ENCODE measurements at places on chromosomes 2 and 18.

- no peak for DNase-seq
Measured at GRCh38 chr2:241903121-241904010, 33.8 kb downstream of the RTP5 start.

GRCh38 chr2:66815886-66816285 is 381.0 kb downstream of the MEIS1 start:
- DNase-seq, result no peak

GRCh38 chr18:65725251-65726050 is 25.4 kb upstream of the CDH7 start:
- DNase-seq, result no peak

DNA sequence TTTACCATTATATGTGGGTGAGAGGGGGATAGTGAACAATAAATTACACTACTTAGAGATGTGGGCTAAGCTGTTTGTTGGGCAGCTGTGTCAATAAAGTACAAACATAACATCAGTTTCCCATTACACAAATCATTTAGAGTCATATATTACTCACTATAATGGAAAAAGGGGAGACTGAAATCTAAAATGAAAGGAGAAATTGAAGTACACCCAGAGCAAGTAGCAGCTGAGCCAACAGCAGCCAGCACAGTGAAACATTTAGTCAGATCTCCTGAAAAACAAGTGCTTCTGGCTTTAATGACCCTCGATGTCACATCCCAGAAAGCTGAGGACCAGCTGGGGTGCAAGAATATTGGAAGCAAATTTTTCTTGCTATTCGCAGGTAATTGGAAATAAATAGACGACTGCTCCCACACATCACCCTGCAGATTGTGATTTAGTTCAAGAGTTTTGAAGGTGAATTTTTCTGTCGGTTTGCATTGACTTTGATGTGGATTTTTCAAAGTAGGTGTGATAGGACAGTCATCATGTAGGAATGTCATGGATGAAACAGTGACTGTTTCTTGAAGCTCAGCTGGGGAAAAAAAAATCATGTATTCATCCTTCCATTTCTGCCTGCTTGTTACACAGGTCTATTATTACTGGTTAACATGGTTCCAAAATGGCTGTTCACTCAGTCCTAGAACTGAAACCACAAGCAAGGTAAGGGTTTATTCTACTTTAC is 1607.3 kb upstream of the CELF4 start:
- DNase-seq, result no peak

GRCh38 chr2:49026706-49027105 is 127.6 kb downstream of the FSHR start:
- DNase-seq, result no peak

- no peak for DNase-seq
Measured at GRCh38 chr2:6564326-6564725, 301.4 kb downstream of the CMPK2 start.

DNA sequence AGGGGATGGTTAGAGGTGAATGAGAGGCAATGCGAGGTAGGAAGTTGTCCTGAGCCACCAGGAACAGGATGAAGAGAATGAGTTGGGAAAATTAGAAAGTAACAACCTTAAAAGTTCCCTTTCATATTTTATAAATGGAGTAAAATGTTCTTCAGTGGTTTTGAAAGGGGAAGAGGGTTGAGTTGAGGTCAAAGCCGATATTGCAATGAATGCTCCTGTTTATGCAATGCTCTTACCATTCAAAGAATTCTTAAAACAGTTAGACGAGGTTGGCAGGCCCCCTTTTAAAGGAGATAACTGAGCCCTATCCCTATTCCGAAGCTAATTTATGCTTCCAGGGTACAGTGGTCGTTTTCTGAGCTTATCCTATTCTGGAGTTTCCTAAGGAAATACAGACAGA is 2110.3 kb upstream of the CELF4 start:
- DNase-seq, result peak; percentile 86

- no peak for DNase-seq
Measured at GRCh38 chr18:2687390-2688001, 32.0 kb downstream of the SMCHD1 start.

DNA sequence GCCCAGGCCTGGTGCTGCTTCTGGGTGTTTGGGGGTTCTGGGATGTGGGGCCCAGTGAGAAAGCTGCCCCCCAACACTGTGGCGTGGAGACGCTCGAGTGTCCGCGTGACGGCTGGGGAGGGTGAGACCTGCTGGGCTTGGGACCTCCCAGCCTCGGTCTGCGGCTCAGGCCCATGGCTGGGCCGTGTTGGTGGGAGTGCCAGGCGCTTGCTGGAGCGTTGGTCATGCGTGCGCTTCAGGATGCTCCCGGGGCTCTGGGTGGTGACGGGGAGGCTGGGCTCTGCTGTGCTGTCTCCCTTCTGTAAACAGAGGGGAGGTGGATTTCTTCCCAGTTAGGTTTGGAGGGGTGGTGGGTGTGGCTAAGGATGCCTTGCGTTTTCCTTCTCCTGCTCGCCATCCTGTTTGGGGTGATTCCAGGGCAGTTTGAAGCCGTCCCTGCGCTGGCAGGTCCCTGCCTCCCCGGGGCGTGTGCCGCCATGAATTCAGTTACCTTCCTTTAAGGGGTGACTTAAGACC is 606 bp downstream of the GAL3ST2 start:
- DNase-seq, result no peak

- DNase-seq, result no peak
Measured at GRCh38 chr18:10490401-10491165, 35.2 kb upstream of the NAPG start.

DNA sequence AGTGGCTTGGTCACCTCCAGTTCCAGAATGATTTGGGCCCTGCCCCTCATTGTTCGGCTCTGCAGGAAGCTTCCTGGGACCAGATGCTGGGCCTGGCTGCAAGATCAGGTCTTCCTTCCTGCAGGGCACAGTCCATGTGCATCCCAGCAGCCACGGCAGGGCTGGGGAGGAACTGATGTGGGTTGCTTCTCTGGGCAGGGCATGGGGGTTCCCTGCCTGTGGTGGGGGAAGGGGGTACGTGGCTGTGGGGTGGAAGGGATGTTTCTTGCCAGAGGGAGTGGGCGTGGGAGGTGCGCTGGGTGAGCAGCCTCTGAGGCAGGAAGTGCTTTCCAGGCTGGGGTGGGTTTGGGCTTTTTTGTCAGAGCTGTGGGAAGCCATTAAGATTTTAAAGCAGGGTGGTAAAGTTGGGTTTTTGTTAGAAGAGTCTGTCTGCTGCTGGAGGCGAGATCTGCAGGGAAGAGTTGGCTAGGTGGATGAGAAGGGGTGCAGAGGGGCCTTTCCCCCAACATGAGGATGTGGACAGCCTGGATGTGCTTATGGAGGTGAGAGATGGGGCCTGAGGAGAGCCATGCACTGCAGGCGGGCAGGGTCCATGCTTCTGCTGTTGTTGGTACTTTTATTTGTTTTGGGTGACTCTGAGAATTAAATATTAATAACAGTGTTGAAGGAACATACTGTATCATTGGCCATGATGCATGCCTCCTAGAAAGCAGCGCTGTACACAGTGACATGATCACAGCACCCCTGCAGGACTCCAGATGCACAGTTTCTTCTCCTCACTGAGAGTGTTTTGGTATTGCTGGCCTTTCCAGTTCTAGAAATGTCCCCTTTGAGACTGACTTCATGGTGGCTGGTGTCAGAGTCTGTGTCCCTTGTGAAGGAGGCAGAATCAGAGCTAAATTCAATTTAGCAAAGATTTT is 45.3 kb downstream of the DGKD start:
- no peak for DNase-seq

DNA sequence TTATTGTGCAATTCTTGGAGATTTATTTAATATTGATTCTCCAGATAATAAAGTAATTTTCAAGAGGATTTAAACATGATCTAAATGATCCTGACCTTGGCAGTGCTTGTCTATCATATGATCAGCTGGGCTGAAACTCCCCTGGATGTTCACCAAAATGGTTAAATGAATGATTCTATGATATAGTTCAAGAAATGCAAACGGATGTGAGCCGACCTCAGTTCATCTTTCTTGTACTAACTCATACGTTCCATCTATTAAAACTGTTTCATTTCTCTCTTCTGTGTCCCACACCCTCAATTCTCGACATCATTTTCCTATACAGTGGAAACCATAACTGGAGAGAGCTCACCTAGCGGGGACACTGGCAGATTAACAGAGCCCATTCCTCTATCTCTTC is 281.7 kb upstream of the CCDC68 start:
- DNase-seq, result no peak

DNA sequence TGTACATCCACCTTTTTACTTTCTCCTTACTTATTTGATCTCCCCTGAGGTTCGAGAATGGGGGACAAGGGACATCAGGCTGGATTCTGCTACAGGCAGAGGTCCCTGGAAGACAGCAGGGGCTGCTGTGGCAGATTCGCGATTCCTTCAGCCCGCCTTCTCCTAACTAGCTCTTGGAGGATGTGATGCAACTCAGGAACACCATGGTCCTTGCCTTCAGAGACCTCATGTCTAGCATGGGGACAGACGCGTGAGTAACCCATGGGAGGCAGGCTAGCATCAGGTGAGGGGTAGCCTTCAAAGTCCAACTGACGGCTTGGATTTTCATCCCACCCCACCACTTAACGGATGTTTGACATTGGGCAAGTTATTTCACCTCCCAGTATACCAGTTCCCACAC is 869 bp upstream of the TCF23 start:
- no peak for DNase-seq

DNA sequence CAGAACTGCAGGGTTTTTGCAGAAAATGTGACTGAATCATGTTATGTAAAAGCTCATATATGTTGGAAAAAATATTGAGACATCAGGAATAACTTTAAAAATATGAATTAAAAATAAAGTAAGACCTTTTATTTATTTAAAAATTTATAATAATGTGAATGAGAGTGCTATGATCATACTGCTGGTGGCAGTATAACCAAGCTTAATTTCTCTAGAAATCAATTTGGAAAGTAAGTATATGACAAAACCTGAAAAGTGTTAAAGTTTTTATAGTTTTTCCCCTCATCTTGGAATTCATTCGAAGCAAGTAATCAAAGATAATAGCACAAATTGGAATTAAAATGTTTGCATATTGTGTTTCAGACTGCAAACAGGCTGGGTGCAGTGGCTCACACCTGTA is 7.5 kb downstream of the SLC39A10 start:
- no peak for DNase-seq
